ENCODE measurements at places on chromosomes 12 and 14.

- DNase-seq = no peak
These were observed 44.4 kb downstream of the CCDC60 start for GRCh38 chr12:119378903-119379302.

GRCh38 chr14:61347826-61348443 is 26.6 kb downstream of the PRKCH start:
- no peak for DNase-seq

DNA sequence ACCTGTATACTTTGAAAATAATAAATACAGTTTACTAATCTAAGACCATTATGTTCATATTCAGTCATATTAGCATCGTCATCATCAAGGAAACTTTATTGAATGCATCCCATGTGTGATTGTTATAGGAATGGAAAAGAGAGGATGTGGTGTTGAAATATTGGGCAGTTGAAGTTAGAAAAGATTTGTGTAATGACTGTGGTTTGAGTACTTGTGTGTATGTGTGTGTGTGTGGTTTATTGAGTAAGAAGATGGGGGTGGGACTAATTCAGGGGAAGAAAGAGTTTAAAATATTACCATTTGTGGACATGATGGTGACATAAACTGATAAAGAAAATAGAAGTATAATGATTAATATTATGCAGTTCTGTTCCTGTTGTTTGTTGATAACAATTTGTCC is 238.7 kb upstream of the SEL1L start:
- no peak for DNase-seq

DNA sequence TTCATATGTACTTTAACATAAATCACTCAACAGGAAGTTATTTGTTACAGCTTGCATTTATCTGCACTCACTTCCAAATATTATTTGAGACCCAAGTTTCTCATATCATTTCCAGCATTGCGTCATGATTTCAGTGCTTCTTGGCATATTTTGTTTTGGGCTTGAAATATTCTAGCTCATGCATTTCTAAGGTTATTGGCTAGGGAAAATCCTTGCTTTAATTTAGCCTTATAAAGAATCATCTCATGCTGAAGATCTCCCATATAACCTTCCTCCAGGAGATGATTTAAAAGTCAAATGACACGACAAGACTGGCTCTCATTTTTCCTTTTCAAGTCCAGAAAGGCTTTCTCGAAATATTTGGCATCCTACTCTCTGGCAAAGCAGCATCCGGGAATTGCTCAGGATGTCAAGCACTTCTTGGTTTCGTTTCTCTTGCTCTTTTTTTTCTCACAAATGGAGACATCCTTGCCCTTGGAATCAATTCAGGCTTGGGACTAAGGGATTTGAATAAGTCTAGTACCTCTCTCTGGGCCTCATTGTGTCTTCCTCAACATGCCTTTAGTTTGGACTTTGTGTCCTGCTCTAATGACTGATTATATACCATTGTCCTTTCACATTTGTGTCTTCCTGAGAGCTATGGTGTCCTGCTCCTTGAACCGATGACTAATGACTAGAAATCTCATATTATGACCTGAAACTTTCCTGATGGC is 295.0 kb downstream of the RMST start:
- no peak for DNase-seq

DNA sequence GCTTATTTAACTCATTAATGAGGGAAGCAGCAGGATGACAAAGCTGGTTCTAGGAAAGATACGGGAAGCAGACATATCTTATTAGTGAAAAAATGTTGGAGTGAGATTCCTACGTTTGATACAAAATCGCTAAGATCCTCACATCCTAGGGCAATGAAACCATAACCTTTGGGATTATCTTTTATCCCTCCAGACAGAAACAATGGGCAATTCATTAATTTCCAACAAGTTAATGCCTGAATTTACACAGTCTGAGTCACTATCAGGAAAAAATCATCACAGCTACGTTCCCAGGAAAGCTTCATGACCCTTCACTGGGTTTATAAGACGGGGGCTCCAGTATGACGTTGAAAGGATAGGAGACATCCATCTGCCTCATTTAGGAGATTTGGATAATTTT is 45.0 kb downstream of the SLC24A4 start:
- no peak for DNase-seq

- no peak for DNase-seq
These were observed 21.0 kb upstream of the TSPAN11 start for GRCh38 chr12:30905463-30906009.

- no peak for DNase-seq
These were observed 35.2 kb downstream of the KSR2 start for GRCh38 chr12:117933545-117933944.

DNA sequence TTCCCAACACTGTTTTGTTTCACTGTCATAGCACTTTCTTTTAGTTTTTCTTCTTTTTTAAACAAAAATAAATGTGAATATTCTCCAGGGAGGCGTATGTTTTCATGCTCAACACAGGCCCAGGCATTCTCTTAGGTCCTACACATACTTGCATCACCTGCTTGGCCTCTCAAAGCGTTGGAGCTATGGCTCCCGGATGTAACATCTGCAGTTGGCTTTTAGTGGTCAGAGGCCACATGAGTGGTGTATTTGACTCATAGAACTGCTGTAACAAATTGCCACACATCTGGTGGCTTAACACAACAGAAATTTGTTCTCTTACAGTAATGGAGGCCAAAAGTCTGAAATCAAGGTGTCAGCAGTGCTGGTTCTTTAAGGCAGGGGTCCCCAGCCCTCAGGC is 44.6 kb upstream of the VRK1 start:
- no peak for DNase-seq

- peak; percentile 81 for DNase-seq
These were observed 273.9 kb upstream of the MIS18BP1 start for GRCh38 chr14:45526715-45527549.

- no peak for DNase-seq
These were observed 328.3 kb upstream of the RTL1 start for GRCh38 chr14:101231828-101232227.

DNA sequence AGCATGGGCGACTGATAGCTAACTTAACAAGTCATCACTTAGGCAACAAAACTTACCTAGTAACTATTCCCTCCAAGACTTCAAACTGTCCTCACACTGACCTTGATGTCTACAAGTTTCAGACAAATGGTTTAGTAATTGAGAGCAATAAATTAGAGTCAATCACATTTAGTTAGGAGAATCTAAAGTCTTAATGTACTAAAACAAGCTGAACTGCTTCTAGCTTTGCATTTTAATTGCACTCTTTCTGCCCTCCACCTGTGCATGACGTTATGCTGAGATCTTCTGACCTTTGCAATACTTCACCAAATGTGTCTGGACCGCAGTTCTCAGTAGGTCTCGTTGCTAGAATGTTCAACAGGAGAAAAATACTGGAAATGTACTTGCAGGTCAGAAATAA is 158.0 kb downstream of the PIK3C2G start:
- DNase-seq = no peak

- no peak for DNase-seq
These were observed 129.3 kb upstream of the PTPRQ start for GRCh38 chr12:80314741-80315140.

DNA sequence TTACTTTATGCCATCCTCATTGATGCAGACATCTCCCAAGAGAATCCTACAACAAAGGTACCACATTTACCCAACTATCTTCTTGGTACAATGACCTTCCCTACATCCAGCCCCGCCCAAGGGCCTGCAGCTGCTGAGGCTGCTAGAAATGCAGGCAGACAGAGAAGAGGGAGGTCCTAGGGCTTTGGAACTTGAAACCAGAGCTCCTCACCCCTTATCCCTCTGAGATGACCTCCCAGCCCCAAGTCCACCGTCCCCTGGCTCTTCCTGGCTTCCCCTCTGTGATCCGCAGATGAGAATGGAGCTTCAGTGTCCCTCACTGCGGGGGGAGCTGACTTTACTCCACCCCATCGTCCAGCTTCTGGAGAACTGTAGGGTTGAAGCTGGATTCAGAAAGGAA is 1.6 kb upstream of the TNFRSF1A start:
- no peak for DNase-seq

- DNase-seq = no peak
These were observed 18.9 kb downstream of the SNRPF start for GRCh38 chr12:95877622-95878021.

Measured in T47D (cell line).